ENCODE measurements at places on chromosomes 2 and 18.

DNA sequence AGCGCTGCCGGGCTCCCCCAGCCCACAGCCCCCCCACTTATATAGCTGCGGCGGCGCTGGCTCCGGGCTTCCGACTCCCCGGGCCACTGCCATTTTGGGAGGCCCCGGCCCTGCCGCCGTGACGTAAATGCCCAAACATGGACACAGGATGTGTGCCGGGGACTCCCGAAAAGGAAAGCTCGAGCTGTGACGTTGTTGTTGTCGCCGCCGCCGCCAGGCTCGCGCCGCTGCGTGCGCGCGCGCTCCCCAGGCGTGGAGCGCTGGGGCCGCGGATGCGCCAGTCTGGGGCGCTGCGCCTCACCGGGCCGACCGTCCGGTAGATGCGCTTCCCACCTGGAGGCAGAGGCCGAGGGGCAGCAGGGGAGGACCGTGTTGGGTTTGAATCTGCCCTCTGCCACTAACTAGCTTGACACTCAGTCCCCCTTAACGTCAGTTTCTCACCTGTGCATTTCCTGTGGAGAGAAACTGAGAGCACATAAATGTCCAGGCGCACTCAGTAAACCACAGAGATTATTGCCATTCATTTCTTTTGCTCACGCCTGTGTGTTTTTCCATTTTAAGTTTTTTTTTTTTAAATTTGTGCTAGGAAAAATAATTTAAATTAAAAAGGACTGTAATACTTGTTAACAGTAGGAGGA is at the start of gene EGR4:
Gene EGR4 (minus strand): TSS at position 15 of the 638 bp plus-strand sequence. CDS start 231 bp downstream, outside the sequence.
- ATAC-seq = peak; percentile 76

DNA sequence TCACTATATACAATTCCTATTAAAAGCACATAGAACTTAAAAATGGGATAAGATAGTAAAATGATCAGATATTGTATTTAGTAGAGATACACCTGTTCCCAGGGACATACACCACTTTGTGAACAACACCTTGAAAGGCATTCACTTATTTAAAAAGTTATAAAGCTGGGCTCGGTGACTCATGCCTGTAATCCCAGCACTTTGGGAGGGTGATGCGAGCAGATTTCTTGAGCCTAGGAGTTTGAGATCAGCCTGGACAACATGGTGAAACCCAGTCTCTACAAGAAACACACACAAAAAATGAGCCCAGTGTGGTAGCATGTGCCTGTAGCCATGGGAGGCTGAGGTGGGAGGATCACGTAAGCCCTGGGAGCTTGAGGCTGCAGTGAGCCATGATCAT is 90.9 kb downstream of the RAPGEF4 start:
- no peak for ATAC-seq

- no peak for ATAC-seq
Observed at GRCh38 chr18:25467226-25467987, 115.4 kb upstream of the ZNF521 start.

- peak; percentile 81 for ATAC-seq
Observed at GRCh38 chr2:112626604-112627059, 19.1 kb upstream of the SLC20A1 start.

Data from motor neuron (in vitro differentiated cells).